ENCODE measurements at places on chromosomes 2 and 18.

DNA sequence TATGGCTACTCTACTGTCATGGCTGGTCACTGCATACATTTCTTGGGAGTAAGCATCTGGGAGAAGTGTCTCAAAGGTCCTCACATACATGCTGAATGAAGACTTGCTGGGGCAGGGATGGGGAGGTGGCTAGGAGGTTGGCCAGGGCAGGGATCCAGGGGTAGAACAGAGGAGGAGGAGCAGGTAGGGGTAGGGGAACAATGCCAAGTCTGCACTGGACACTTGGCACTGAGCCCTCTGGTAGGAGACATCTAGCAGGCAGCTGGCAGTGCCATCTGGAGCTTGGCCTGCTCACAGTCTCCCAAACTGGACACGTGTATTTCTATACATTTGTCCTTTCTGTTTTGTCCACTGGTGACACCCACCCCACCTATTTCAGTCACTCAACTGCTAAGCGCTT lies 62.7 kb upstream of the REV1 start:
- DNase-seq = no peak

GRCh38 chr2:240300840-240301239 lies 134.6 kb upstream of the GPC1 start:
- DNase-seq = no peak

GRCh38 chr2:186894478-186894877 lies 45.5 kb upstream of the ZSWIM2 start:
- no peak for DNase-seq

GRCh38 chr2:233672886-233673285 lies 1.2 kb downstream of the UGT1A9 start:
- DNase-seq = no peak

GRCh38 chr2:189179570-189179950 lies at the start of gene COL5A2:
TSS of gene COL5A2 (minus strand) at chr2:189179761. CDS start at chr2:189179604, 157 bp downstream.
- no peak for DNase-seq
